ENCODE measurements at places on chromosomes 3 and 15.

- no peak for DNase-seq
Measured at GRCh38 chr3:190586631-190587011, 72.7 kb downstream of the IL1RAP start.

DNA sequence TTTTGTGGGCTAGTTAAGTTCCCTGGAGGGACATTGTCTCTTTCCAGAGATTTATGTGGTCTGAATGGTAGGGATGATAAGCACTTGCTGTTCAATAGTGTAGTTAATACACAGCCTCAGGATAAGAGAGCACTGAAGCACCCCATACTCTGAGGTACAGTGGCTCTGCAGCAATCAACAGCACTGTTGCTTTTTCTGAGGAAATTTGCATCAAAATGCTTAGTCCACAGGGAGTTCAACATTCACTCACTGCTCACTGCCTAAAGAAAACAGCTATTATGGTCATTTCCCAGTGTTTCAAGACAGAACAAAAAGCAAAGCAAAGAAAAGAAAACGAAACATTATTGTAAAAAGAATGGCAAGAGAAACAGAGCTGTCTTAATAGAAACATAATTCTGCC, 441.9 kb downstream of the PLOD2 start:
- DNase-seq, result no peak

GRCh38 chr3:18666655-18667054, 241.5 kb upstream of the SATB1 start:
- no peak for DNase-seq

- DNase-seq, result no peak
Measured at GRCh38 chr15:79736435-79737000, 160.3 kb downstream of the MTHFS start.

- peak; percentile 40 for DNase-seq
Measured at GRCh38 chr3:169286214-169286613, 377.3 kb downstream of the MECOM start.

DNA sequence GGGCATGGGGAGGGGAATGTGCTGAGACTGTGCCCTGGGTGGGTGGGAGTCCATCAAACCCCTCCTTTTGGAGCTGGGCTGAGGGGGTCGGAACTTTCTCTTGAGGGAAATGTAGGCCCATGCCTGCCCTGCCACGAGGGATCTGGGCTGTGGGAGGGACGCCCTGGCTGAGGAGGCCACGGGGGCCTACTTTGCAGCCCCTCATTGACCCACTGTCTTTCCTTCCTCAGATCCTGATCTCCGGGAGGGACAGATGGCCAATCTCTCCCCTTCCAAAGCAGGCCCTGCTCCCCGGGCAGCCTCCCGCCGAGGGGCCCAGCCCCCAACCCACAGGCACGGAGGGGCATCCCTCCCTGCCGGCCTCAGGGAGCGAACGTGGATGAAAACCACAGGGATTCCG, 25.3 kb downstream of the LOXL1 start:
- no peak for DNase-seq

GRCh38 chr15:46410705-46411104, 775.9 kb downstream of the SQOR start:
- DNase-seq, result no peak

- DNase-seq, result no peak
Measured at GRCh38 chr3:73404435-73404834, 220.3 kb downstream of the PDZRN3 start.

DNA sequence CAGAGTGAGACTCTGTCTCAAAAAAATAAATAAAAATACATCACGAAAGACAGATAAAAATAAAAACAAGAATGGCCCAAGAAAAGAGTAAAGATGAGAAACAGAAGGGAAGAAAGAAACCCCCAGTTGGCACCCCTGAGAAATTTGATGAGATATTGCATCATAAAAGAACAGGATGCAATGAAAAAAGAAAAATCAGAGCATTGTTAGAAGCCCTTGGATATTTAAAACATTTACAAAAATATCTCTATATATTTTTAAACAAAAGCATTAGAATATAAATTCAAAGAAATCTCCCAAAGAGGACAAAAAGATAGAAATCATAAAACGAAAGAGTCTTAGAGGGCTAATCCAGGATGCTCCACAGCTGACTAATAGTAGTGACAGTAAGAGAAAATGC, 18.6 kb upstream of the ZBTB38 start:
- DNase-seq, result no peak

GRCh38 chr15:70248116-70249025, 150.7 kb upstream of the TLE3 start:
- DNase-seq, result peak; percentile 75

GRCh38 chr15:98888820-98889479, 118.6 kb downstream of the PGPEP1L start:
- no peak for DNase-seq

DNA sequence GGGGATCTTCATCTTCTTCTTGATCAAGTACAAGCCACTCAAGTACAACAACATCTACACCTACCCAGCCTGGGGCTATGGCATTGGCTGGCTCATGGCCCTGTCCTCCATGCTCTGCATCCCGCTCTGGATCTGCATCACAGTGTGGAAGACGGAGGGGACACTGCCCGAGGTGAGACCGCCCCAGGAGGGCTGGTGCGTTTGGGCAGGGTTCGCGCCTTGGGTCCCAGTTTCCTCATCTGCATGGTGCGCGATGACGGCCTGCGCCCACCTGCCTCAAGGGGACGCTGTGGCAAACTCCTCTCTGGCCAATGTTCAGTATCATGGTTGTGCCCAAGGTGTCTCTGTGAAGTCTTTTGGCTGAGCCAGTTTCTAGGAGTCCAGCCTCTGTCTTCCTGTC, 57.5 kb upstream of the SLC6A1 start:
- DNase-seq, result no peak

- DNase-seq, result no peak
Measured at GRCh38 chr3:4320096-4320911, 17.1 kb downstream of the SETMAR start.

GRCh38 chr15:95840004-95840403, 490.5 kb upstream of the NR2F2 start:
- no peak for DNase-seq
